T-helper 1 cell (primary cell): ENCODE measurements at places on chromosomes 3 and 15.

DNA sequence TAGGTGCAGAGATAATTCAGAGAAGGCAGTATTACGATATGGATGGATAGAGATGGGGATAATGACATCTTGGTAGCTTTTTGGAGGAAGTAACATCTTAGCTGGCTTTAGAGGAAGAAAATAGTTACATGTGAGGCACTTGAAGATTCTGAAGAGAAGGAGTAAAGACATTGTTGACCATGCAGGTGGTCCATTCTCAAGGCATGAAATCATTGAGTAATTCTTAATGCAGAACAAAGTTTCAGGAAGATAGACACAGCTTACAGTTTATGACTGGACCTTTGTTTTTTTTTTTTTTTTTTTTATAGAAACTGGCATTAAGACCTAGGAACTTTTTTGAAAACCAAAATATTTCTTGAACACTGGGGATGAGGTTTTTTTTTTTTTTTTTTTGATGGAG, 28.2 kb downstream of the MBNL1 start:
- no peak for DNase-seq

DNA sequence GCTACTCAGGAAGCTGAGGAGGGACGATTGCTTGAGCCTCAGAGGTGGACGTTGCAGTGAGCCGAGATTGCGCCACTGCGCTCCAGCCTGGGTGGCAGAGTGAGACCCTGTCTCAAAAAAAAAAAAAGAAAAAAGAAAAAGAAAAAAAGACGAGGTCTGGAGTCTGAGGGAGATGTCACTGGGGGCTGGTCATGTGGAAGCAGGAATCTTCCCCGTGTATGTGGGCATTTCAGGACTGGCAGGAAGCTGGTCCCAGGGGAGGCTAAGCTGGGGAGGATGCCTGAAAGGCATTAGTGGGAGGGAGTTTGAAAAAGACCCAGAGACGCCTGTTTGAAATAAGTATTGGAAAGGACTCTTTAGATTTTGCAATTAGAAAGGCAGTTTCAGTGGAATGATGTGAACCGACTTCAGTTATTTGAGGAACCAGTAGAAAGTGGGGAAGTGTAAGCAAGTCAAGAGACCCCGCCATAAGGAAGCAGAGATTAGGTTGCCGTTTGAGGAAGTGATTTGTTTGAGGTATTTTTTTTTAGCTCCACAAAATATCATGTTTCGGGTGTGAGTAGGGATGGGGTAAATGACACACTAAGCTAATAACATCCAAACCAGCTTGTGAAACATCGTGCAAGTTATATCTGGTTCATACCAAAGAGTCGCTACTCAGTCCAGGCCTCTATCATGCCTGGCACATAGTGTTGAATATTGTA, 55.5 kb downstream of the ST6GAL1 start:
- DNase-seq: no peak

- no peak for DNase-seq
Measured at GRCh38 chr3:108672701-108673100, 83.2 kb downstream of the DZIP3 start.

GRCh38 chr3:141049681-141050080, 1.5 kb upstream of the SPSB4 start:
- DNase-seq: no peak

GRCh38 chr15:63367390-63367789, 14.3 kb downstream of the CA12 start:
- no peak for DNase-seq

- peak; percentile 25 for DNase-seq
Measured at GRCh38 chr3:98521897-98522543, 682 bp downstream of the CLDND1 start.

DNA sequence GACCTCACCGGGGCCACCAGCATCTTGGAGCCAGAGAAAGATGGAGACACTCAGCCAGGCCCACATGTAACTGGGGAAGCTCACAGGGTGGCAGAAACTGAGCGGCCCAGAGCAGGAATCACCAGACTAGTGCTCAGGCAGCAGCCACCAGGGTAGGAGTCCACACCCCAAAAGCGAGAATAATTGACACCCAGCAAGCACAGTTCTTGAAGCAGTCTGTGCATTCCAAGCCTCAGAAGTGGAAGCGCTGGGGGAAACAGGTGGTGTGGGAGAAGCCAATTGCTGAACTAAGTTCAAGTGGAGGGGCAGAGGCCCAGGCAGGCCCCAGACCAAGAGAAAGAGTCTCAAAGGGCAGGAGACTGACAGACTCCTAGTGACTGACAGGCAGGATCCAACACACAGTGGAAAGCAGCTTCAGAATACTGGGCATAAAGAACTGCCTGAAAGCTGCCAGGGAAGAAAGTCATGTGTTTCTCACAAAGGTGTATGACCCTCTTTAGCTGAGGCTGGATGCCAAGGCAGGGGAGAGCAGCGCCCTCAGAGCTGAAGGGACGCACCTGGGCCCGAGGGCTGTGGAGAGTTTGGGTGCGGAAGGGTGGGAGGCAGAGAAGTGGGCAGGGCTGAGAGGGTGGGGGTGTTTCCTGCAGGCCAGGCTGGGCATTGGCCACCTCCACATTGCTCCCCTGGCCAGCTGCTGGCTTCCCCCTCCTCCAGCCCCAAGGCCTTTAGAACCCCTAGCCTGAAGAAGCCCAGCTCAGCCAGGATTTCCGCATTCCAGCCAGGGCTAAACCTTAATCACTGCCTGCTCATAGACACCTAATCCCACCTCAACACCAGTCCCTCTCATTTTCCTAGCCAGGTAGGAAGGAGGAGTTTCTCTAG, 7.7 kb downstream of the NT5DC2 start:
- DNase-seq: no peak

DNA sequence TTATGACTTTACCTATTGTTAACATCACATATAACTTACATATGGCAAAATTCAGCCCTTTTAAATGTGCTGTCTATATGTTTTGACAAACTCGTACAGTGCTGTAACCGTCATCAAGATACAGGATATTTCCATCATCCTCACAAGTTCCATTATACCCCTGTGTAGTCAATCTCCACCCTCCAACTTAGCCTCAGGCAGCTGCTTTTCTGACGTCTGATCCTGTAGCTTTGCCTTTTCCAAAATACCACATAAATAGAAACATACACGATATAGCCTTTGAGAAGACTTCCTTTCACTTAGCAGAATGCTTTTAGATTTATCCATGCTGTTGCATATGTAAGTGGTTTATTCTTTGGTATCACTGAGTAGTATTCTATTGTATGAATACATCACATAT, 47.1 kb downstream of the SLC12A1 start:
- no peak for DNase-seq

- DNase-seq: no peak
Measured at GRCh38 chr15:69660658-69661405, 208.2 kb downstream of the RPLP1 start.

- peak; percentile 40 for DNase-seq
Measured at GRCh38 chr15:42921342-42921731, 759 bp upstream of the TTBK2 start.

- DNase-seq: no peak
Measured at GRCh38 chr3:85151555-85151954, 192.8 kb downstream of the CADM2 start.

DNA sequence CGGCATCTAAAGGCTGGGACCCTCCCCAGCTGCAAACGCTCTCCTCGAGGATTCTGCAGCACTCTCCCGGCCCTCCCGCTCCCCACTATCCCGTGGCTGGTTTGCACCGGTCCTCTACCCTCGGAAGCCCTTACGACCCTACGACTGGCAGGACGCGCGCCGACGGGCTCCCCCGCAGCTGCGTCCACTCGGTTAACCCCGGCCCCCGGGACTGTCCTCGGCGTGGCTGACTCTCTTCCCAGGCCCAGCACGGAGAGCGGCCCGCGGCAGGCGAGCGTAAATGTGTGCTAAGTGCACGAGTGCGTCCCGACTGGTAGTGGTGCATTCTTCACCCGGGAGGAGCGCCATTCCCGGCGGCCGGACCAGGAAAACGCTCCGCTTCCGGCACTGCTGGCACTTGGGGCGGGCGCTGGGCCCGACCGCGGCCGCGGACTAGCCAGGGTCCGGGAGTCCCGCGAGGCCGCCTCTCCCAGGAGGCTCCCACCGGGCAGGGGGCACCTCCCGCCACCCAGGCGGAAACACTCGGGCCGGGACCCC, 508 bp downstream of the GORASP1 start:
- no peak for DNase-seq

DNA sequence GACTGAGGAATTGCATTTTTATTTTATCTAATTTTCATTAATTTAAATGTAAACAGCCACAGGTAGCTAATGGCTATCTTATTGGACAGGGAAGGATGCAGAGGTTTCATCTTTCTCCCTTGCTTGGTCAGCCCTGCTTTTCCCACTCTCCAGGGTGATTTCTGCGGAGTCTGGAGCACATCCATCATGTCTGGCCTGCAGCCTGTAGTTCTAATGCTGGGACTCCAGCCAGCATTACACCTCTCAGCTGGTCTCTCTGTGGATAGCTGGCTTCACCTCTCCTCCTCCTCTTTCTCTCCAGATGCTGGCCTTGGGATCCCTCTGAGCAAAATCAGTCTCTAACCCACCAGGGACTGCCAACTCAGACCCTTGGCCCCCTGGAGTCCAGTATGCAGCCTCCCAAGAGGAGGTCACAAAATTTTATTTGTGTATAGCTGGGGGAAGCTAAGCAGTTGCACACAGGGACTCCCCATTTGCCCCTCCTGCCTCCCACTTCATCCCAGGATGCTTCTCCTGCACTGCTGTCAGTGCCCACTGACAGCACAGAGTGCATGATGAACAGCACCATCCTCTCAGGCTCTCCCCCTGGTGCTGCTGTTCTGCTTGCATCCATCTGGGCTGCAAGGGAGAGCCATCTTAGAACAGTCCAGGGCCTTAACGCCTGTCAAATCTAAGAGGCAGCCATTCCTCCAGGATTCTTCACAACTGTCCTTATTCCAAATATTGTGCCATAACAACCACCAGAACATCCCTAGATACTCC, 1.7 kb downstream of the BFSP2 start:
- DNase-seq: no peak

DNA sequence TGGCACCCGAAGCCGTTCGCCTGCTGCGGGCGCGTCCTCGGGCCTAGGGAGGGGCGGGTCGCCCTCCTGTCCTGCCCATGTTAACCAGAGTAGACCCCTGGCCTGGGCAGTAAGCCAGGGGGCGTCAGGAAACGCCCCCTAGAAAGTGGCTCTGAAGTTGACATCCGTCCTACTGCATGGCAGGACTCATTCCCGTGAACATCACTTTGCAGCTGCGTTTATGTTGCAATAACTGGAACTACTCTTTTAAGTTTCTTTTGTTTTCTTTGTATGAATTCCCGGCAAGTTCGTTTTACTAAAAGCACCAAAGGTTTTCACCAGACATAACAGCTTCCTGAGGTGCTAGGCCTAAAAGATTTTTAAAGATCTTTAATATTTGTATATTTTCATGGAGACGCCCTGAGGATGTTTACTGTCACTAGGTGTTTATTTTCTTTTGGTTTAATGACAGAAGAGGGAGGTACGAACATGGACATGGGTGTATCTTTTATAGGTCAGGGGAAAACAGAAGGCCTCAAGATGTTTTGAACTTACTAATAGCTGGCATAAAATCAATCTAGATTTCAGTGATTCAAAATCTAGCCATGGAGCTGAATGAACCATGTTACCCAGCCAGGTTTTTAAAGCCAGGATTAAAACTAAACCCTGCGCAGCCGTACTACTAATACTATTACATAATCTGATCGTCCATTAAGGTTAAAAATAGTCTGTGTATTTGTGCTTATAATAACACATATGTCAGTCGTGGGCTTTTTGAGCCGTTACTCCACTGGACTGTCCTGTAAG, 1.0 kb downstream of the C15orf61 start:
- no peak for DNase-seq

- no peak for DNase-seq
Measured at GRCh38 chr15:27459836-27460235, 488.9 kb downstream of the GABRG3 start.

- no peak for DNase-seq
Measured at GRCh38 chr15:49178497-49178896, 8.4 kb downstream of the GALK2 start.

DNA sequence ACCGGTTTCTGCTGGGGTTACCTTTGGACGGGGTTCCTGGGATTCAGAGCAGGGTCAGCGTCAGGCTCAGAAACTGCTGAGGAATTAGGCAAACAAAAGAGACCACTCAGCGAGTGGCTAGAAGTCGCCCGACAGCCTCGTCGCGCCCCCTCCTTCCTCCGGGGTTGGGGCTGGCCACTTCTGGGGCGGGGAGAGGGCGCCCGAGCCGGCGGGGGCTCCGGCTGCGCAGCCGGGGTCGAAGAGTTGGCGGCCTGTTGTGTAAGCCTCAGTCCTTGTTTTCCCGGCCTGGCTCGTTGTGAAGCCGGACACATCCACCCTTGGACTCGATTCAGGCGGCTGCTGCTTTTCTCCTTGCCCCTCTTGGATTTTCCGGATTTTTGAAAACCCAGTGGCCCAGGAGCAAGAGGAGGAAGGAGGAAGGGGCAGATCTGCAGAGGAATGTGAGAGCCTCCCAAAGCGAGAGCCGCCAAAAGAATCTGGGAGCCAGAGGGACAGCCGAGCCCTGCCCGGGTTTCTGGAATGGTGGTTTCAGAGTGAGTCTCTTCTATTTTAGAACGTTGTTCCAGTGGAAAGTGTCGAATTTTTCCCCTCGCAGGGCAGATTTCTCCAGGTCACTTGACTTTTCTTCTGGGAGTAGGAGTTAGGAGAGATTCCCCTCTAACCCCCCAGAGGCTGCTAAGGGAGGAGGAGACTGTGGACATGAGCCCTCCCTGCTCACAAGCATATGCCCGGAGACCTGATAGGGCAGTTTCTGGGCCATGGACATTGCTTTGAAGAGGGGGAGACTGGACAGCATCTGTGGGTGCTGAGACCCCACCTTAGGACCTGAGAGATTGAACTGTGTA, 666 bp downstream of the SNX33 start:
- no peak for DNase-seq

DNA sequence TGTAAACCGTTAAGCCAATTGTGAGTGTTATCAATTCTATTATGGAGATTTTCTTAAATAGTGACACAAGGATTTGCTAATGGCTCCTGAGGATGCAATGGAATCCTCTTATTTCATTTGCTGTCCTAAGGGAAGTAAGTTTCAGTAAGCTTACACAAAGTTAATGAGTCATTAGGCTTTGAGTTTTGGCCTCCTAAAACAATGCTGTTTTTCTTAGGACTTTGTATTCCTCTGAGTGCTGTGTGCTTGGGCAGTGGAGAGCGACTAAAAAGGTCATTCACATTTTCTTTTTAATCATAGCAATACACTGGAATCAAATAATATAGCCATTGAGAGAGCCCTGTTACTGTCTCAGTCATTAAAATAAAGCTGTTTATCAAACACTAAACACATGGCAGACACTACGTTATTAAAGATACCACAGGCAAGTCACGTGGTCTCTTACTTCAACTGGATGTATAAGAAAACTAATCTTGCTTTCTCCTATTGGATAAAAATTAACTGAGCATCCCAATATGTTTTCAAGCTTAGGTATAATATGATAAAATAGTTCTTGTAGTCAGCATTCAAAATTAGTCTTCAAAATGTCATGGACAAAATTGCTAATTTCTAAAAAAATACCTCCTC, 290.8 kb downstream of the NLGN1 start:
- no peak for DNase-seq

- DNase-seq: no peak
Measured at GRCh38 chr3:192408007-192408646, 319.2 kb downstream of the FGF12 start.

DNA sequence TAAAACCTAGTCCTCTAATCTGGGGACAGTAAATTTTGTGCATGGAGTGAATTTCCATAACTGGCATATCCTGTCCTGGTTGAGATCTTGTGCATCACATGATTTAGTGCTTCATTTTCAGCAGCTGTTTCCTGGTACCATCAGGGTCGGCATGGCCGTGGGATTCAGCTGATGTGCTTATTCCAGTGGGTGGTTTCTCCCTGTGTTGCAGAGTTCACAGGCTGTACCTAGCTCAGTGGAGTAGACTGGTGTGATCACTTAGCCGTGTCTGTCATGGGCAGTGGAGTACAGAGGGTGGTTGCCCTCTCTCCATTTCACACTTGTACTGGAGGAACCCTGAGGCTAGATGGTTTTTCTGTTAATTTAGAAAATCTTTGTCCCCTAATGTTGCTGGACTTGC, 228.5 kb downstream of the PTPRG start:
- DNase-seq: no peak
